ENCODE measurements at places on chromosomes 6 and 20.

DNA sequence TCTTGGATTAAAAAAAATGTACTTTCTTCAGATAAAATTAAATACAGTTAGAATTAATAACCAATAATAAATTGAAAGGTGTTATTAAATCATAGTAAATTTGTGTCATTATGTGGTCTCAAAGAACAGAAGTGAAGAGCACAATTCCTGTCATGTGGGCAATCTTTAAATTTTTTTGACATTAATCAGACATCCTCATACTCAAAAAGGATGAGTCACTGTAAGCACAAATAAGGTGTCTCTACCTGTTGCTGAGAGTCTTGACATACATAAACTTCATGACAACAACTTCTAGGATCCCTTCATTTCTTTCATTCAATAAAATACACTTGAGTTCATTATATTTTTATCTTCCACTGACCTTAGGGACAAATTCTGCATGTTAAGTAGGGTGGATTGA, 76.1 kb downstream of the SLC22A3 start:
- DNase-seq = no peak

GRCh38 chr6:137191670-137192069, 18.2 kb upstream of the IL22RA2 start:
- no peak for DNase-seq

DNA sequence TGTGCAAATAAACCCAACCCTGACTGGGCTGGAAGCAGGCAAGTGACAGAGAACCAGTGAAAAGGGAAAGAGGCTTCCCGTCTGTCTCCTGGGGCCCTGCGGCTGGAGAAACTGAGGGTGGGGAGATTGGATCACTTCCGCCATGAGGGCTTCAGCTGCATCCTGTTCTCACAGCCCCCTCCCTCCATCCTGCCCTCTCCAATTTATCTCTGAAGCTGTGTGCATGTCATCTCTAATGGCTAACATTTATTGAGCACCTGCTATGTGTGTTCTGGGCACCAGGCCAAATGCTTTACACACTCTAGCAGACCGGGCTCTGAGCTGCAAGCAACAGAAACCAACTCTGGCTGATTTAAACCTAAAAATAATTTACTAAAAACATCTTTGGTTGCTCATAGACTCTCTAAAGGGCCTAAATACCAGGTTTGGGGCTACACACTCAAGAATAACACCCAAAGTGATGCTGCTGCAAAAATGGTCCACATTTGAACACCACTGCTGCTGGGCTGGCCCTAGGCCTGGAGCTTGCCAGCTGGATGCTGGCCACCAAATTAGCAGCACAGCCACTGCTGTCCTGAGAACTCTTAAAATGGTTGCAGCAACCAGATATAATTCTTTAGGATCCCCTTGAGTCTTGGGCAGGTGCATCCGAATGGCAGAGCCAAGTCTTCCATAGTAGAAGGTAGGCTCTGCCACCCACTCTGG, 123.6 kb upstream of the LRFN2 start:
- no peak for DNase-seq

GRCh38 chr20:40173872-40174271, 515.2 kb downstream of the MAFB start:
- no peak for DNase-seq

DNA sequence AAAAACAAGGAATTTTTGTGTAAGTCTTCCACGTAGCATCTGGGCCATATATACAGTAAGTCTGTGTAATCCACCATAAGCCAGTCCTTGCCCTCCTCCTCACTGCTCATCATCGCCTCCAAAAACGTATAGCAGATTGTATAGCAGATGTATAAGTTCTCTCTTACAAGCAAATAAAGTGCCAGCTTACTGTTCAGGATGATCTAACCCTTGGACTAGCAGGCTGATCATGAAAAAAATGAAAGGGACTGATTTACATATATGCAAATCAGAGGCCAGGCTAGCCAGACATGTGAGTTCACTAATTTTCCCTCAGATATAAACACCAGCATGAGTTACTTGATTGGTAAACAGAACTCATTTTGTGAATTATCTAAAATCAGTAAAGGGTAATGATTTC, 171.5 kb downstream of the LY86 start:
- DNase-seq = no peak

GRCh38 chr6:45054610-45055009, 273.5 kb upstream of the RUNX2 start:
- DNase-seq = no peak

DNA sequence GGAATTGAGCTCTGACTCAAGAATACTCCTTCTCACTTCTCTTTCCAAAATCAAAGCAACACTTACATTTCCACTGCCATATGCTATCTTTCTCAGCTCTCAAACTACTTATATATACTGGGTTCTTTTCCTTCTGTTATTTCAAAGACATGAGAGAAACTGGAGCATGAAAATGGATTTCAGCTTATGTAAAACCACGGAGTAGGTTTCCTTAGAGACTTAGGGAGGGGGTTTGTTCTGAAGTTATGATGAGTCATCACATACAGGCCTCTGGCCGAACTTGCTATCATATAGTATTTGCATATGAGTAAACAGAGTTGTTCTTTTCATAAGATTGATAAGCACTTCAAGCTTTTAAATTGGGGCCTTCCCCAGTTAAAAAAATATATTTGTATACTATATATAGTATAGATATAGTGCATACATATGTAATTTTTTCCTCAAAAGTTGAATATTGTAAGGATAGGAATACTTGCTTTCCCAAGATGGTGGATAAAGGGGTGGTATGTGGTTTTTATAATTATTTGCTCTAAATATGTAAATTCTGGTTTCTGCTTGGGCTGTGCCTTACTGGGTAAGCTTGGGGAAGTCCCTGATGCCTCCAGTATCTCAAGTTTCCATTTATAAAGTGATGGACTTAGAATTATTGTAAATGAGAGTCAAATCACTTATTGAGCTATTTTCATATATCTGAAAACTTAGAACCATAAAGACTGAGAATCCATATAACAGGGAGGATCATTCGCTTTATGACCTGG, 273.9 kb downstream of the RFPL4B start:
- no peak for DNase-seq

GRCh38 chr6:47303861-47304260, 5.8 kb downstream of the TNFRSF21 start:
- DNase-seq = no peak

DNA sequence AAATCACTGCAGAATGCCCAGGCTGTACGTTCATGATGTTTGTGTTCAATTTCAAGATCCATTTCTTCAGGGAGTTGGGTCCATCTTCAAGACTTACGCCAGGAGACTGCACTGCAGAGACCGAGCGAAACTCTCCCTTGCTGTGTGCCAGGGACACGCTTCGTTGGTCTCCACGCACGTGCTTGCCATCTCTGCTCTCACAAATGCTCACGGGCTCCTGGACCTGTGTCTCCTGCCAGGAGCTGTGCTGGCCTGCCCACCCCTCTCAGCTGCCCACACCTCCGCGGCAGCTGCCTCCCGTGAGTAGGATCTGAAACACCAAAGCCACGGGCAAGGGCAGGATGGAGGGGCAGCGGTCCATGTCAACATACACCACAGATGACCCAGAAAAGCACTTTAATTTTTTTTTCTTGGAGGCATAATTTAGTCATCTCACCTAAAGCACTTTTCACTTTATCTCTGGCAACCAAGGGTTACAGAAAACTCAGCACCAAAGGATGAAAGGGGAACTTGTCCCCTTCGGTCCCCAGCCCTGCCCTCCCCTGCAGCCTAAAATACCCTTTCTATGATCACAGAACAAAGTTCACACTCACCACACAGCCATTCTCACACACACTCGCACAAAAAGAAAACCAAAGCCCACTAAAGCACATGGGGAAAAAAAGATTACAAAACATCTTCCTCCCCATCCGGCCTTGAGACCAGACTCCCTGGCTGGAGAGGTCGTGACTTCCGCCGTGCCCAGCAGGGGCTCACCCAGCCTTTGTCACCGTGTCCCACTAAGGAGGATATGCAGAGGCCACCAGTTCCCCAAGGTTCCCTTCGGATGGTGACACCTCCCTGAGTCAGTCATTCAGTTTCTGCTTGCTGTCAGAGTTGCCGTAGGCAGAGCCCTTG, 137.9 kb downstream of the AGPAT4 start:
- DNase-seq = no peak

- DNase-seq = no peak
These were observed 119.9 kb upstream of the MAFB start for GRCh38 chr20:40808936-40809335.

- DNase-seq = no peak
These were observed 75.6 kb upstream of the KIF25 start for GRCh38 chr6:167921831-167922230.

- no peak for DNase-seq
These were observed 354.7 kb downstream of the CDC5L start for GRCh38 chr6:44742201-44742600.

DNA sequence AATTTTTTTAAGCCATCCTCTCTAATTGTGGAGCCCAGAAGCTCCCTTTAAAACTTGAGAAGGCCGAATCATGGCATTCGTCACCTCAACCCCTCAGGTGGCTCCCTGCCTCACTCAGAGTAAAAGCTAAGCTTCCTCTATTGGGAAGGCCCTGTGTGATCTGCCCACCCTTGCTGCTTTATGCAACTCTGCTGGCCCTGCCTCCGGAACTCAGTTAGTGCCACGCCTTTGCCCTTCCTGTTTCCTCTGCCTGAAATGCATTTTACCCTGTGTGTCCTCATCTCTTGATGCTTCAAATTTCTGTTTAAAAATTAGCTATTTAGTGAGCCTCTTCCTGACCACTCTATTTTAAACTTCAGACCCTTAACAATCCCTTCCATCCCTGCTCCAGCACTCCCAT, 5.7 kb downstream of the PACRG start:
- no peak for DNase-seq

DNA sequence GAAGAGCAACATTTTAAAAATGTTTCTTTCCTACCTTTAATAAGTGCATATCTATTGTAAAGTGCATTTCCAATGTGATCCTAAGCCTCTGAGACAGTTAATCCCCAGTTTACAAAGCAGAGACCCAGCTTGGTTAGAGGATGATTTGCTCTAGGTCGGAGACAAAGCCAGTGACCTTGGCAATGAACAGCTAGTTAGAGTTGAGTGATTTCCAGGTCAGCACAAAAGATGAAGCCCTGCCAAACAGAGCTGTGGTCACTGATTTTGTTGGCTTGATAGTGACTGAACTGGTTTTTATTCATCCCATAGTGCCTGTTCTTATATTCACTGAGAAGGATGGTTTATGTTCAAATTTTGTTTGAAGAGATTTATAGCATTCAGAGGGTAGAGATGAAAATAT, 56.6 kb upstream of the CD83 start:
- DNase-seq = no peak

- DNase-seq = no peak
These were observed 18.7 kb downstream of the GLO1 start for GRCh38 chr6:38684237-38684636.

DNA sequence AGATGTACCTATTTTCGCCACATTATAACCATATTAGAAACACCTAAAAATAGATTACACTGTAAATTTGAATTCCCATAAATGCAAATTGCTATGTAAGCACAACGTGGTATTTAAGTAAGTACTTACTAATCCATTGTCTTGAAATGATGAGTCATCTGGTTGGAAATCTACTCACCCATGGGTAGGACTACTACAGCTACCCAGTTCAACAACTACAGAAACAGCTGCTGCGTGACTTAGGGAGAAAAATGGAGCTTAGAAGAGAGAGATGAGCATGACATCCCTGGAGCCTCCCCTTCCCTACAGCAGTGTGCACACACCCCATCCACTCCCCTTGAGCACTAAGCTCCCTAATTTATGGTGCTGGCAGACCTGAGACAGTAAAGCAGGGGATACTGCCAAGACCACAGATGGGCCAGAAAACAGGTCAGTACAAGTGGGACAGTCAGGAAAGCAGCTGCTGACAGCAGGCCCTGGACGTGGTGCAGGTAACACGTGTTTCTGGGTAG, 26.9 kb downstream of the RRAGD start:
- DNase-seq = no peak

DNA sequence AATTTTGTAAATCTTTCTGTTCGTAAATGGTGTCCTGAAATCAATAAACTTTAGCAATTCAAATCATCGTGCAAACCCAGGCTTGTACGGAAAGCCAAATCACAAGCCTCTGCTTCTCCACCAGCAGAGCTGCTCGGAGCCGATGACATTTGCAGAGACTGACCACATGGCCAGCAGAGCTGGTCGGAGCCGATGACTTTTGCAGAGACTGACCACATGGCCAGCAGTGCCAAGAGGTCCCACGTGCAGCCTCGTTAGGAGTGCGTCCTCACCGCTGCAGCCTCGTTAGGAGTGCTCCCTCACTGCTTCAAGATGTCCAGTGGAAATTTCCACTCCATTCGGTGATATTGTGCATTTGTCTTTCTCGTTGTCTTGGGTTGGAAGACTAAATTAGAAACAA, 28.5 kb downstream of the SMOC2 start:
- DNase-seq = no peak

DNA sequence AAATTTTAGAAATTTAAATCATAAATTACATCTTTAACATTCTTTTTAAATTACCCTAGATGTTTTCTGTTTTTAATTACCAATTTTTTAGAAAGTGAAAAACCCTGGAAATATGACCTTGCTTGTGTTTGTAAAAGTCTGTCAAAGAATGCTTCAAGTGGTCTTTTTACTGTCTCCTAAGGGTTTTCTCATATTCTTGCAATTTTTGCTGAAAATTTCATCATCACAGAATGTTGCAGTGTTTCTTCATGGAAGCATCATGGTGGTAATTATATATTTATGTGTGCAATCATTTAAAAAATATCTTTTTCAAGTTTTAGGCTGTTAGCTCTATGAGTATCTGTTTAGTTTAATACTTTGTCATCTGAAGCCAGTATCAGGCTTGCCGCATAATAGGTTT, 178.2 kb downstream of the HDGFL1 start:
- DNase-seq = no peak

GRCh38 chr20:32906871-32907495, 48.3 kb downstream of the EFCAB8 start:
- DNase-seq = no peak

DNA sequence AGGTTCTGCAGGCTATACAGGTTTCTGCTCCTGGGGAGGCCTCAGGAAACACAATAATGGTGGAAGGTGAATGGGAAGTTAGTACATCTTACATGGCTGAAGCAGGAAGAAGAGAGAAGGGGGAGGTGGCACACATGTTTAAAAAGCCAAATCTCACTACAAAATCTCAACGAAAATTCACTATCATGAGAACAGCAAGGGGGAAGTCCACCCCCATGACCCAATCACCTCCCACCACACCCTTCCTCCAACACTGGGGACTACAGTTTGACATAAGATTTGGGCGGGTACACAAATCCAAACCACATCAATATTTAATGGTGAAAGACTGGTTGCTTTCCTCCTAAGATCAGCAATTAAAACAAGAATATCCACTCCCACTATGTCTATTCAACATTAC, 13.8 kb upstream of the POLR1H start:
- no peak for DNase-seq

GRCh38 chr6:119742188-119742803, 392.7 kb upstream of the MAN1A1 start:
- DNase-seq = peak; percentile 21

GRCh38 chr6:89118931-89119330, 1.1 kb upstream of the SRSF12 start:
- DNase-seq = peak; percentile 22

GRCh38 chr20:60559462-60559861, 601.2 kb downstream of the CDH26 start:
- DNase-seq = no peak

GRCh38 chr6:32933661-32934085, 7.2 kb downstream of the HLA-DMB start:
- DNase-seq = no peak
